NCI-H1092 treated with DMSO at 0.1 percent for 48 hours (cell line): ENCODE measurements at places on chromosomes 3 and 15.
A peak's percentile ranks its signal among the peaks of the same experiment; 100 is the strongest.

DNA sequence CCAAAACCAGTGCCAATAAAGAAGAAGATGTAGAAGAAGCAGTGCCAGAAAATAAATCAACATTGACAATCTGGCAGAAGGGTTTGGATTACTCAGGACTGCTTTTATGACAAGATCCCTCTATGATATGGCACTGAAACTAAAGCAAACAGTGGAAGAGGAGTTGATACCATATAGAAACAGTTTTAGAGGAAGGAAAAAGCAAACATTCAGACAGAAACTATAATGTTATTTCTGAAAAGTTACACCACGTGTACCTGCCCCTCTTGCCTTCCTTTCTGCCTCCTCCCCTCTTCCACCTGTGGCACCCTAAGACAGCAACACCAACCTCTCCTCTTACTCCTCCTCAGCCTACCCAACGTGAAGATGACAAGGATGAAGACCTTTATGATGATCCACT, 63.0 kb downstream of the SFMBT1 start:
- DNase-seq = no peak

GRCh38 chr15:48463366-48463880, 132.2 kb downstream of the DUT start:
- no peak for DNase-seq

DNA sequence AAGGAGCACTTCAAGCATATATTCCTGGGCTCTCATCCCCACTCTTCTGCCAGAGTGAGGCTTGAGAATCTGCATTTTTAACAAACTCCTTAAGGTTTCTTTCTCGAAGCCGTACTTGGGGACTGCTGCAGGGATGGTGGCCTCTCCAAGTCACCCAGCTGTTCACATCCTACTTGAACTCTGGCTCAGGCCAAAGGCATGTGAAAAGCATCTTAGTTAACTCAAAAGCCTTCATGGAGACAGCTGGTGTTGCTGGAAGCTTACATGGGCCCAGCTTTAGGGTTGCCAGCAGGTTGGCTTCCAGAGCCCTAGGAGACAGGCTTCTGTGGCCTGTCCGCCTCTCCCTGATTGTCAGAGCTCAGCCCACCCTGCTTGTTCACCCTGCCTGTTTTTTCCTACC, 139.2 kb downstream of the THSD4 start:
- DNase-seq = no peak

GRCh38 chr15:78242128-78242527, 7.8 kb upstream of the ACSBG1 start:
- no peak for DNase-seq

GRCh38 chr3:44414517-44415090, 62.9 kb downstream of the ZNF445 start:
- DNase-seq = no peak

- no peak for DNase-seq
These were observed 53.9 kb downstream of the RAP2B start for GRCh38 chr3:153215966-153216365.

- peak; percentile 27 for DNase-seq
These were observed 3.5 kb upstream of the MTFMT start for GRCh38 chr15:65032801-65033537.

DNA sequence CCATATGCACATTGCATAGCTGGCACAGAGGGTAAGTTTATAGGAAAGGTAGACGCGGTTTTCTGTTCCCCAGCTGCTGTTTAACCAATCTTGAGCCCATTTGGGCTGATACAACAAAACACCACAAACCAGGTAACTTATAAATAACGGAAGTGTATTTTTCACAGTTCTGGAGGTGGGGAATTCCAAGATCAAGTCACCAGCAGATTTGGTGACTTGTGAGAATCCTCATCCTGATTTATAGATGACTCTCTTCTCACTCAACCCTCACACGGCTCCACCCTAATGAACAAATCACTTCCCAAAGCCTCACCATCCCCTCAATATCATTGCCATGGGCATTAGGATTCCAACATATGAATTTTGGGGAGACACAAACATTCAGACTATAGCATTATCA, 694.4 kb upstream of the NR2F2 start:
- no peak for DNase-seq

DNA sequence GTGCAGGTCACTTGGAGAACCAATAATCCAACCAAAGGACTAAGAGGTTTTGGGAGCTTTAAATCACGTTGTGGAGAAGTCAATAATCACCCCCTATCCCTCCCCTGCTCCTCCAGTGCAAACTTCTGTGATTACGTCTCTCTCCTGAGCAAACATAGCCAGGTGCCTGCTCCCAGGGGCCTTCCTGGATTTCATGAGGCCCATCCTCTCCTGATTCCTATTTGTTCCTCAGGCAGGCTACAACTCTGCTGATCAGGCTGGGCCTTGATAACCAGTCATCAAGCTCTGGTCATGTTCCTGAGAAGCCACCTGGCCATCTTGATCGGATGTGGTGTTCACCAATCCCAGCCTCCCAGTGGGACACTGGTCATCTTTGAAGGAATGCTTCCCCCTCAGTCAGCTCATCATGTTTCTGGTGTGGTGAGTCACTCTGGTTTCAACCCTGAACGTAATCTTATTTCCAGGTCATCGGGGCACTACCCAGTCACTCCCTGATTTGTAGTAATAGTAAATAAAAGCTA, 2.9 kb upstream of the ZNF710 start:
- DNase-seq = no peak

DNA sequence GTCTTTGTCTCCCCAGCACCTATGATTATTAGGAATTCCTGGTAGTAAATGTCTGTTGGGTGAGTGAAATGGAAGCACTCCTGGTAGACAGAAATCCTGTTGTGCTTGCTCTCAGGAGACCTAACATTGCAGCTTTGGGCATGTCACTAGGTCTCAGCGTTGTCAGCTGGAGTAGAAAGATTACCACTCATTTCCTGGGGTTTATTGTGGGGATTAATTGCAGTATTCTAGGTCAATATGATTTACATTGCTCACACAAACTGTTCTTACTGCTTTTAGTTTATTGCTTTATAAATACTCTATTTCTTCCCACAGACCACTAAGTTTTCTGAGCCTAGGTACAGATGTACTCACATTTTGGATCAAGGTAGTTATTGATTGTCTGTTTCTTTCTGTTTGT, 5.1 kb downstream of the TSEN2 start:
- DNase-seq = no peak

- DNase-seq = no peak
These were observed 675 bp downstream of the RBM15B start for GRCh38 chr3:51391566-51392354.

DNA sequence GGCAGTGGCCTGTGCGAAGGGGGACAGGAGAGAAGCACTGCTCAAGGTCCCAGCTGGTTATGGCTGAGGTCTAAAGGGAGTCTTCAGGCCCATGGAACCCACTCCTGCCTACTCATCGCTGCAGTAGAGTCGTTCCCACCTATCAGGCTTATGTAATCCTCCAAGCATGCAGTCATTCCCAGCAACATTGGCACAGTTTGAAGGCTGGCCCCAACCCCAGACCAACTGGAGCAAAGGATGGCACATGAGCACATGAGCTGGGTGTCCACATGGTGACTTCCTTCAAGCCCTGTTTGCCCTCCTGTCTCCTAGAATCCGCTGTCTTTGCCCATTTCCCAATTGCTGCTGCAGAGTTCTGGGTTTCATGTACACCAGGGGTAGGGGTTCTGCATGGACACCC, 60.5 kb upstream of the FGD5 start:
- no peak for DNase-seq

GRCh38 chr3:127252446-127252845, 35.4 kb downstream of the PRR20G start:
- DNase-seq = no peak

DNA sequence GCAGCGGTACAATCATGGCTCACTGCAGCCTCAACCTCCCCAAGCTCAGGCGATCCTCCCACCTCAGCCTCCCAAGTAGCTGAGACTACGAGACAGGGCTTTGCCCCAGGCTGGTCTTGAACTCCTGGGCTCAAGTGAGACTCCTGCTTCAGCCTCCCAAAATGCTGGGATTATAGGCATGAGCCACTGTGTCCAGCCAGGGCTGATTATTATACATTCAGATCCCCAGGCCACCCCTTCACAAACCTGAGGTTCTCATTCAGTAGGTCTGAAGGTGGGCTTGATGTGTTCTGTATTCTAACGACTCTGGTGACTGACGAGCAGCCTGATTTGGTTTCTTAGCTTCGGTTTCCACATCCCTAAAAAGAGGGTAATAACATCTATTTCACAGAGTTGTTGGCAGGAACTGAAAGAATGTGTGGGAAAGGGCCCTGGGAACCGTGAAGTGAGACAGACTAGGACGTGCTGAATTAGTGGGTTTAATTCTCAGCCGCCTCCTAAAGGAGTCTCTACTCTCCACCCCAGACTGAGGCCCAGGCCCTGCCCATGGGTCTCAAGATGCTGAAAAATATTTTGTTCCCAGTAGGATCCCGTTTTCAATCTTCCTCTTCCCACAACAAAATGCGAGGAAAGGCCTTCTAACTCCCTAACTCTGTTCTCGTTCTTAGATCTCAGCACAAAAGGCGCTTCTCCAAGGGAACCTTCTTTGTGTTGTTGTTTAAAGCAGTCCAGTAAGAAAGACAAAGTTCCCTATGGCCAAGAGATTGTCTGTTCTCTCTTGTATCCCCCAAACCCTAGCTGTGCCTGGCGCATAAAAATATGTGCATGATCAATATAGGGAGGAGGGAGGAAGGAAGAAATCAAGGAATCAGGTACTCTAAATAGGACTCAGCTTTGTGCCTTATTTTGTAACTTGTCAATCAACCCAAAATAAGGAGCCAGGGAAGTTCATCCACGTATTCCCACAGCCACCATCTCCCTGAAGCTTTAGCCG, 210.0 kb upstream of the TOPAZ1 start:
- DNase-seq = no peak

DNA sequence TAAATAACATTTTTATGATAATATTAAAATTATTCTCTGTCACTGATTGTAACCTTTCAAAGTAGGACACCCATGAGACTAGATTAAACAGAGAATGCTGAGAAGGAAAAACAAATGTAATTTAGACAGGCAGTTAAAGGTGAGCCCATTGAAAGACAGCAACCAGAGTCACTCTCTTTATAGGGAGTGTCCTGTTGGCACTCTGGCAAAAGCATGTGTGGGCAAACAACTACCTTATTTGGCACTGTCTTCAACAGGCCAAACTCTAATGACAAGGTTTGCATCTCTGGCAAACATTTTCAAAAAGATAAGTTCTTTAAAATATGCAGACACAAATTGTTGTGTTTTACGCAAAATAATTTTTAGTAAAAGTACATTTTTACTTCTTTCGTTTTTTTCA, 29.8 kb downstream of the NFKBIZ start:
- DNase-seq = no peak

GRCh38 chr3:113832477-113833164, 6.0 kb upstream of the GRAMD1C start:
- DNase-seq = no peak

GRCh38 chr3:51711352-51712037, 4.6 kb downstream of the GRM2 start:
- no peak for DNase-seq

GRCh38 chr15:90845201-90845949, 23.0 kb upstream of the FURIN start:
- DNase-seq = peak; percentile 6

GRCh38 chr3:110423276-110423675, 648.3 kb upstream of the NECTIN3 start:
- DNase-seq = no peak

DNA sequence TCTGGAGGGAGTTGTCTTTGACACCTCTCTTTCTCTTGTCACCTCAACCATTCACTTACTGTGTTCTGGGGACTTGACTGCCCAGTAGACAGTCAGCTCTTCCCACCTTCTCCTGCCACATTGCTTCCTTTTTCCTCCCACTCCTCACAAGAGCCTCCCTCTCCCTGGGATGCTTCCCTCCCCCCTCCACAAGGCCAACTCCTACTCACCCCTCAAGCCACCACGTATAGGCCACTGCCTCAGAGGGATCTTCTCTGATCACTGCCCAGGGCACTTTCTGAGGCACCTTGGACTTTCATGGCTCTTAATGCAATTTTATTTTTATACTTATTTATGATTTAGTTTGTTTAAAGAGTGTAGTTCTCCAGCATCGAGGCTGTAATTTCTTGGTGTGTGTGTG, 23.2 kb downstream of the THSD4 start:
- no peak for DNase-seq

- DNase-seq = no peak
These were observed 23.2 kb downstream of the SHC4 start for GRCh38 chr15:48940508-48940907.

DNA sequence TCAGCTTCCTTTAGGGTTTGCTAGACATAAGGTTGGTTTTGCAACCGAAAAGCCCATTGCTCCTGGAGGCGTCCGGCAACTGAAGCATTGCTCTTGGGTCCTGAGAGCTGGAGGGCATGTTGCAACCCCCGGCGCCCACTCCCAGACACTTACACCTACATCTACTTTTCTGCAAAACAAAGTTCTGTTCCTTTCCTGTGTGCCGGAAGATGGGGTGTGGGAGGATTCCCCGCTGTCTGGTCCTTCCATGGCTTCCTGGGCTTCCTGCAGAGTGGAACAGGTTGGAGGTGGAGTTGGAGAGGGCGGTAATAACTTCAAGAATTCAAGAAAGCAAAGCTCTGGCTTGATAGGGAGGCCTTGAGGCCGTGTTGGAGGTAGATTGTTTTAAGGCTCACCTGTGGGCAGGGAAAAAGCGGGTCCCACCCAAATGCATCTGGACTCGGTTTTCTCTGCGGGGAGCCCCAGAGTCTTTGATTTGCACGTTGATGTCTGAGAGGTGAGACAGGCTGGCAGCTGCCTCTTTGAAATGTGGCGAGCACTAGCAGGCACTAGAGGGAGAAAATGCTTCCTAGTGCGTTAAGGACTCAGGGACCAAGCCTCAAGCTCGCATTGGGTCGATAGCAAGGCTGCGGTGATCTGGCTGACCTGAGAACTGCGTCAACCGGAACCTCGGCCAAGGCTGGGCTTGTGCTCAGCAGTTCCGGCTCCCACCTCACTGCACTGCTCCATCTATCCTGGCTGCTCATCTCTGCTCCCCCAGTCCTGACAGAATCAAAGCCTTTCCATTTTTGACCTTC, 39.5 kb downstream of the NR2F2 start:
- no peak for DNase-seq

GRCh38 chr15:73818308-73818985, 54.9 kb upstream of the TBC1D21 start:
- no peak for DNase-seq

- no peak for DNase-seq
These were observed 150.2 kb upstream of the BHLHE40 start for GRCh38 chr3:4829031-4829394.

DNA sequence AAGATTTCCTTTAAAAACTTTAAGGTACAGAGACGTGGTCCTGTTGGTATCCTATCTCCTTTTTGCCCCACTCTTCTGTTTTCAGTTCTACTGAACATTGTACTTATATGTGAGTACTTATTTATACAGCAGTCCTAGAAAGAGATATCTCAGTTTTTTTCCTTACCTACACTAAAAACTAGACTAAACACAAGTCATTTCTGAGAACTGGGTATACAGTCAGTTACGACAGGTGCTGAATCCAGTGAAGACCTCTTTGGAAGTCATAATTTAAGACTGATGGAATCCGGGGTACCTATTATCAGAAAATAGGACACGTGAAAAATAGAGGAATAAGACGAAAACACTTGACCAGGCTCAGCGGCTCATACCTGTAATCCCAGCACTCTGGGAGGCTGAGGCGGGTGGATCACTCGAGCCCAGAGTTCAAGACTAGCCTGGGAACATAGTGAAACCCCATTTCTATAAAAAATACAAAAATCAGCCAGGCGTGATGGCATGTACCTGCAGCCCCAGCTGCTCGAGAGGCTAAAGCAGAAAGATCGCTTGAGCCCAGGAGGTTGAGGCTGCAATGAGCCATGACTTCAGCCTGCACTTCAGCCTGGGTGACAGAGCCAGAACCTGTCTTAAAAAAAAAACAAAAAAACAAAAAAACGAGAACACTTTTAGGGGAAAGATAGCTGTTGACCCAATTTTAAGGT, 76.3 kb downstream of the KLHL25 start:
- DNase-seq = no peak
